Mesenchymal stem cell (in vitro differentiated cells and primary cell): ENCODE measurements at places on chromosomes 1 and 21.

DNA sequence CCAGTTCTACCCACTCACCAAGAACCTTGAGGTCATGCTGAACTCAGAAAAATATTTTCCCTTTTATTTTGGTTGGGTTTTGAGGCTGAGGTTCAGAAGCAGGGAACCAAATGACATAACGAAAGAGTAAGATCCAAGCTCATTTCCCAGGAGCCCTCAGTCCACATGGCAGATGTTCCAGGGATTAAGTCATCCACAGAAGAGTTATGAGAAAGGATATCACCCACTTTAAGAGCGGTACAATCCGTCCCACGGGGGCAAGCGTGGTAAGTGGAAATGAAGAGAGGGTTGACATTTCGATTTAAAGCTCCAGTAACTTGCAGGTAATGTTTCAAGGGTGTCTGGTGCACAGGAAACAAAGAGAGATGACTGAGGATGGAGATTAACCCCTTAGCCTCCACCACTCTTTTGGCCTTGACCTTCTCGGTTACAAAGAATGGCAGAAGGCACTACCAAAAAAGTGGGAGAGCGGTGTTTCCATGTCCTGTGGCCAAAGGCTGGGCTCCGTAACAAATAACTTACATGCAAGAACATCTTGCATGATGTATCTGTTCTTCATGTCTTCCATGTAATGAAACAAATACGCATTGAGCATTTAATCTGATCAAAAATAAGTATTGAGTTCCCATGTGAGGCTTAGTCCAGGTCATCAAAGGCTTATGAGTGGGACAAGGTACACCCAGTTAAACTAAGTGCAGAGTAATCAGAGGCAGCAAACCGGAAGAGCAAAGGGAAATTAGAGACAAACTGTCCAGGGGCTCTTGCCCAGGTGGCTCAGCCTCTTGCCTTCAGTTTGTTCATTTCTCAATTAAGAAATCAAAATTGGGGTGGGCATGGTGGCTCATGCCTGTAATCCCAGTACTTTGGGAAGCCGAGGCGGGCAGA lies 241.4 kb downstream of the TOMM20 start:
- DNase-seq, result peak; percentile 46

DNA sequence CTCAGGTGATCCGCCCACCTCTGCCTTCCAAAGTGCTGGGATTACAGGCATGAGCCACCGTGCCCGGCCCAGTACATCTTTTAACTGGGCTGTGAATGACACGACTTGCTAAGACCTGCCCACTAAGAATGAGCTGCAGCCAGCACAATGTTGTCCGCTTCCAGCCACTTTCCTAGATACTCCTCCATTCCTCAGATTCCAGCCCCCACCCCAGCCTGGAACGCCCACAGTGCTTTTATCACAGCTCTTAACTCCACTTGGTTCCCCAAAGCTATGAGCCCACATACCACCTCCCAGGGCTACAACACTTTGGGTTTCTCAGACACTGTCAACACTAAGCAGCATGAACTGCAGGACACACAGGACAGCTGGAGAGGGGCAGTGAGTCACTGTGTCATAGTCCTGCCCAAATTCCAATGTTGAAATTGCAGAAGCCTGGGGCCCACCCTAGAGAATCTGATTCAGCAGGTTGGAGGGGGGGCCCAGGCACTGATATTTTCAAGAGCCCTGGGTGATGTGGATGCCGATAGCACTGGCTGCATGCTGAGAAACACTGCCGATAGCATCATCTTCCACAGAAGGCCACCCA lies 58.0 kb downstream of the ACBD3 start:
- peak; percentile 51 for DNase-seq

GRCh38 chr1:29033829-29034466 lies 89.8 kb downstream of the TMEM200B start:
- DNase-seq, result peak; percentile 59

DNA sequence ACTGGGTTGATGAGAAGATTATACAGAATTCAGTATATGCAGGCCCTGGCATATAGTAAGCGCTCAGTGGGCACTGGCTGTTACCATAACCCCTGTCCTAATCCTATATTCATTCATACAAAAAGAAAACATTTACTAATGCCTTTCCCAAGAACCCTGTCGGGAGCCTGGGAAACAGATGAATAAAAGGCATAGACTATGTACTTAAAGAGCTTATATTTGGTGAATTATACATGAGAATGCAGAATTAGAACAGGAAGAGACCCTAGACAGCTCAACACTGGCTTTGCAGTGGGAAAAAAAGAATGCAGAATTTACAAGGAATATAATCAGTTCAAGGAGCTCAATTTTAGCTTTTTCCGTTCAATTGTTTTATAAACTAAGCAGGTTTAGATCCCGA lies 10.9 kb downstream of the AK2 start:
- no peak for DNase-seq

DNA sequence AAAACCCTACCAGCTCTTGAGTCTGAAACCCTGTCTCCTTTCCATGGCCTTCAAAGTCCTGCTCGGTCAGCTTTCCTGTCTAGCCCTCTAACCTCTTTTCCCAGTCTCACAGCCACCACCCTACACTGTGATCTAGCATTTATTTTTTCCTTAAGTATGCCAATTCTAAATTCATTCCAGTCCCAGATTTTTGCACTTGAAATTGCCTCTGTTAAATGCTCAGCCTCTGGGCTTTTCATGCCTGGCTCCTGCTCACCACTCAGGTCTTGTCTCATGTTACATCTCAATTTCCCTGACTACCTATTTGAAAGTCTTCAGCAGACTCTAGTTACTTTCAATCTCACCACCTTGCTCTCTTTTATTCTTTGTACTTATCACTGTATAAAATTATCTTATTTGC lies 176.2 kb downstream of the ADGRL4 start:
- no peak for DNase-seq

- DNase-seq, result no peak
Observed at GRCh38 chr21:24375201-24375600, 1232.1 kb downstream of the MRPL39 start.

DNA sequence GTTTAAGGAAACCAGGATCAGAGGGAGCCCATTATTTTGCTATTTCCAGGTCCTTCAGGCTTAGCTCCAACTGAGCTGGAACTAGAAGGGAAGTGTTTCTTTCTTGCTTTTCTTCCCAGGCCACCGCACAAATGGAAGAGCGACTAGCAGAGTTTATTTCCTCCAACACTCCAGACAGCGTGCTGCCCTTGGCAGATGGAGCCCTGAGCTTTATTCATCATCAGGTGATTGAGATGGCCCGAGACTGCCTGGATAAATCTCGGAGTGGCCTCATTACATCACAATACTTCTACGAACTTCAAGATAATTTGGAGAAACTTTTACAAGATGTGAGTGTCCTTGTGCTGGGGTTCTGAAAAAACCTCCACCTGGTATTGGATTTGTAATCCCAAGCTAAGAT lies 121.8 kb downstream of the PIK3R3 start:
- DNase-seq, result no peak

DNA sequence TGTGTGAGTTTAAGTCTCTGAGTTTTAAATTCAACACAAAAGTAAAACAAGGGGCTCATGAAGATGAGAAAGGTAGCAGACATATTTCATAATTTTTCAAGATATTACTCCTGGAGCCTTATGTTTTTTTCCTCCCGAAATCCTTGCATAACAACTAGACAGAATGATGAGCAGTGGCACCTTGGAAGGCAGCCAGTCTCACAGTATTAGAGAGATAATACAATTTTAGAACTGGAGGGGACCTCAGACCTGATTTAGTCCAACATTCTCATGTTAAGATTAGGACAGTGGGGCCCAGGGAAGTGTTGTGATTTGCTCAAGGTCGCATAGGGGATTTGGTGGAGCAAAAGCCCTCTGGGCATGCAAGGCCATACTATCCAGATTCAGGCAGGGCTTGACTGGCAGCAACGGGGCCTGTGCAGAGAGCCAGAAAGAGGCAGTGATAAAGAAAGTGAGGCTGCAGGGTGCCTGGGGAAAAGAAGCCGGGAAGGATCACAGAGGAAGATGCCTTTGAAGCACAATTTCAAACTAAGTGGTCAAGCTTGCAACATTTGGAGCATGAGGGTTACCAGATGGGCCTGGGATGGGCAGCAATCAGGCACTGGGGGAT lies 31.4 kb upstream of the BCL9 start:
- DNase-seq, result no peak

DNA sequence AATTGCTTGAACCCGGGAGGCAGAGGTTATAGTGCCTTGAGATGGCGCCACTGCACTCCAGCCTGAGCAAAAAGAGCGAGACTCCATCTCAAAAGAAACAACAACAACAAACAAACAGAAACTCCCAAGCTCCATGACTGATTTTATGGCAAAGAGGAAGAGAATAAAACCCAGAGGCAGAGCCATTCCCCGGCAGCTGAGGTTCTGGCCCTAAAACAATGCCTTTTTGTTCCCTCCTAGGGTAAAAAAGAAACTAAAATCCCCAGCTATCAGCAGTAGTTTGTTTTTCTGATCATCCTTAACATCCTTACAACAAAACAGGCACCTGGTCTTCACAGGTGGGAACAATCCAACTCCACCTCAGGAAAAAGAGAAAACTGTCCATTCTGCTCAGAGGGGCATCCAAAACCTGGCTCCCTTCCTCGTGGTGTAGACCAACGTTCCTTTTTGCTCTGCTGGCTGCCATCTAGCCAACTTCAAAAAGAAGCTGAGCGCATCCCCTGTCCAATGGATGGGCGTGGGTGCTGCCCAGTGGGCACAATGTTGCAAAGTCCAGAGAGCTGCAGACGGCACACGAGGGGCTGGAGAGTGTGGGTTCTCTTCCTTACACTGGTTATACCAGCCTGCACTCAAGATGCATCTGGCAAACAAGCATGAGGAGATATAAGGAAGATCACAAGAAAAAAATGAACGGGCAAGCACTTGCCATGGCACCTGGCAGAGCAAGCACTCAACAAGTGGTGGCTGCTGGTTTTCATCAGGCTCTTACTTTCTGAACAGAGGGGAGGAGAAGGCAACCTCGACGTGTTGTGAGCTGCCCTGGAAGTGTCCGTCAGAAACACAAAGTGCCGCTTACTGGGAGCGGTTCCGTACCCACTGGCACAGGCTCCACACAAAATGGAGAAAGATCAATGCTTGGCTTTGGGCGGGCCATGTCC lies 54.7 kb downstream of the SLC66A1 start:
- no peak for DNase-seq
